Activated CD4-positive, alpha-beta T cell treated with anti-CD3 and anti-CD28 coated beads, Interleukin-2, amount 50 U/mL, for 24 hours (primary cell): ENCODE measurements at places on chromosomes 7 and 10.

DNA sequence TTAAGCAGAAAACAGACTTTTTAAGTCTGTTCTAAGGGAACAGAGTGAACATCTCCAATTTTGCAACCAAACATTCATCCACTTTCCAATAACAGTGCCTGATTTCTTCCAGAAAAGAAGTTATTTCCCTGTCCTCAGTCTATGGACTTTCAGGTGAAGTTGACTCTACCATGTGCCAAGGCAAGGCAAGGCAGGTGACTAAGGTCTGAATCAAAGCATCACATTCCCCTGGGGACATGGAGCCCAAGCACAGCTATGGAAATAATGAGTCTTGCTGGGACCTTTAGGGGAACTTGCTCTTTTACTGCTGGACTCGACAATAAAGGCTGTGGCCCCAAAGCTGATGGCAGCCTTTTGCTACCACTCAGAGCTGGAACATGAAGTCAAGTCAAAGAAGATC lies 182.2 kb downstream of the FGFR2 start:
- DNase-seq = no peak

- DNase-seq = no peak
Observed at GRCh38 chr7:21850531-21851285, 95.0 kb downstream of the CDCA7L start.

DNA sequence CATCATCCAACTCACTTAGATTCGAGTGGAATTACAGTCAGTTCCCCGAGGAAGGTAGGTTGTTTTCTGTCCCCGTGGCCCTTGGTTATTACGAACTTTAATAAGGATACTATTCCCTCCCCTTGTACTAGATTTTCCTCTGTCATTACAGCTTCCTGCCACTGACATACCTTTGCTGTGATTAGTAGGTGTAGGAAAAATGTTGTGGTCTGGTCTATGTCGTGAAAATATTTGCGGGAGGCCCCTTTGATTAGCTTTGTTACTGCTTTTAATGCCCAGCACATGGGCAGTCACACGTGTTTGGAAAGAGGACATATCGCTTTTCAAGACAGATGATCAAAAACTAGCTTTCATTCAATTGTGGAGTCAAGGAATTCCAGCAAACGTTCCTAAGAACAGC lies 92.2 kb downstream of the GATA3 start:
- no peak for DNase-seq

- no peak for DNase-seq
Observed at GRCh38 chr10:35471435-35471834, 133.7 kb upstream of the GJD4 start.

GRCh38 chr10:113908236-113908635 lies 53.8 kb downstream of the NHLRC2 start:
- no peak for DNase-seq

- DNase-seq = no peak
Observed at GRCh38 chr7:96497567-96497966, 175.7 kb upstream of the SLC25A13 start.

GRCh38 chr7:134088199-134088598 lies 38.9 kb upstream of the LRGUK start:
- DNase-seq = no peak

- DNase-seq = peak; percentile 10
Observed at GRCh38 chr10:101441541-101442455, 87.8 kb downstream of the BTRC start.

DNA sequence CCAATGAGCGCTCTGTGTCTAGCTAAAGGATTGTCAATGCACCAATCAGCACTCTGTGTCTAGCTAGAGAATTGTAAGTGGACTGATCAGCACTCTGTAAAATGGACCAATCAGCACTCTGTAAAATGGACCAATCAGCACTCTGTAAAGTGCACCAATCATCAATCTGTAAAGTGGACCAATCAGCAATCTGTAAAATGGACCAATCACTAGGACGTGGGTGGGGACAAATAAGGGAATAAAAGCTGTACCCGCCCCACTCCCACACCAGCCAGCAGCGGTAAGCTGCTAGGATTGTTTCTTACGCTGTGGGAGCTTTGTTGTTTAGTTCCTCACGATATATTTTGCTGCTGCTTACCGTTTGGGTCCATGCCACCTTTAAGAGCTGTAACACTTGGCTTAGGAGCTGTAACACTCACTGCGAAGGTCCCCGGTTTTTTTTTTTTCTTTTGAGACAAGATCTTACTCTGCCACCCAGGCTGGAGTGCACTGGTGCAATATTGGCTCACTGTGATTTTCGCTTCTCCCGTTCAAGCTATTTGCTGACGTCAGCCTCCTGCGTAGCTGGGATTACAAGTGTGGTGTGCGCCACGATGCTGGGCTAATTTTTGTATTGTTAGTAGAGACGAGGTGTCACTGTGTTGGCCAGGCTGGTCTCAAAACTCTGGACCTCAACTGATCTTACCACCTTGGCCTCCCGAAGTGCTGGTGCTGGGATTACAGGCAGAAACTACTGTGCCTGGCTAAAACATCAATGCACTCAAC lies 184.8 kb downstream of the PTPN20 start:
- DNase-seq = no peak

GRCh38 chr7:130009848-130010688 lies 41.1 kb downstream of the ZC3HC1 start:
- no peak for DNase-seq

GRCh38 chr10:95264227-95265051 lies 26.4 kb downstream of the PDLIM1 start:
- no peak for DNase-seq

DNA sequence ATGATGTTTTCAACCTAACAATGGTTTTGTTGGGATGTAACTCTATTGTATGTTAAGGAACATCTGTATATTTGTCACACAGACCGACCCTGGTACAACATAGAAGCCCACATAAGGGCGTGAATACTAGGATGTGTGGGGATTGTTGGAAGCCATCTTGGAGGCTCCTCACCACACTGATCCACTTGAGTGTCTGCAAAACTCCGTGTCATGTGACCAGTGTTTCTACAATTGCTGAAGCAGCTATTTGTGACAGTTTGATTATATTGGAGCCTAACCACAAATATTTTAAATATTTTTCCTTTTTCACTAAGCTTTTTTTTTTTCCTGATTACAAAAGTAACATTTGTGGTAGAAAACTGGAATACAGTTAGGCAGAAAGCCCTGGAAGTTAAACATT lies 27.9 kb downstream of the RALA start:
- no peak for DNase-seq

- DNase-seq = no peak
Observed at GRCh38 chr7:155257482-155258225, 40.0 kb upstream of the INSIG1 start.

DNA sequence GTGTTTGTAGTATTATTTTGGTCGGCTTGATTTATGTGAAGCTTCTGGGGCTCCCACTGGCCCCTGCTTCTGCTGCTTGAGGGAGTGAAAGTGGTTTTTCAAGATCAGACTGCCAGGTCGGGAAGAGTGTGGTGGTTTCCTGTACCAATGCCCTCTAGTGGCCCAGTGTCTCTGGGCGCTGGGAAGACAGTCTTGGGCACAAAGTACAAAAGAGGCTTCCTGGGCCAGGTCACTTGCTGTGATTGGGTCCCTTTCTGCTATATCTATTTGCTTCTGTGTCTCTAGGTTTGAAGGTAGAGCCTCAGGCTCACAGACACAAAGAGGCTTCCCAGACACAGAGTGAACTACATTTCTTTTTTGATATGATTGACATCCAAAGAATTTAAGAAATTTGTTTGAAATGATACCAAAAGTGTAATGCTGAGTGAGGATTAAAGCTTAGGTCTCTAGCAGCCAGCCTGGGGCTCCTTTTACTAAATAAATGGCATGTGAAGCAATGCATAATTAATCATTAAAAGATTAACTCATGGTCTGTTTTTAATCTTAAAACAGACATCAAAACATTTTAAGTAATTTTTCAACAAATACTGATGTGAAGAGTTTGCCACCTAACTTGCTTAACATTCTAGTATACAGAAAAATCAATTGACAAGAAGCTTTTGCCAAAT lies 36.3 kb downstream of the ABCB1 start:
- no peak for DNase-seq

DNA sequence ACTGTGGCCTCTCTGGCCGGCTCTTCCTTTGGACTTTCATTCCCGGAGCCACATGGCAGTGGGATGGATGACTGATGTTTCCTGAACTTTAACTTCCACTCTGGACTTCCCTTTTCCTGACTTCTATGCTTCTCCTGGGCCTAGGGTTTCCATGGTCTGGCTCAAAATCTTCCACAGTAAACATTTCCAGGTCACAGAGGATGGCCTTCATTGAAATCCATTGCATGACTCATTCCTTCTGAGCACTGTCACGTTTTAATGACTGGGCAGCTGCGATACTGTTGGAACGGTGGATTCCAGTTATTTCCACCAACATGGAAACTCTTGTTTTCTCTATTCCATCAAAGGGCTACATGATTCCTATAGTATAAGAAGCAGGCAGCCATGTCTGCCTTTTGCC lies 24.4 kb upstream of the ZNF273 start:
- DNase-seq = no peak

GRCh38 chr10:14822879-14823755 lies 14.7 kb downstream of the CDNF start:
- DNase-seq = no peak

DNA sequence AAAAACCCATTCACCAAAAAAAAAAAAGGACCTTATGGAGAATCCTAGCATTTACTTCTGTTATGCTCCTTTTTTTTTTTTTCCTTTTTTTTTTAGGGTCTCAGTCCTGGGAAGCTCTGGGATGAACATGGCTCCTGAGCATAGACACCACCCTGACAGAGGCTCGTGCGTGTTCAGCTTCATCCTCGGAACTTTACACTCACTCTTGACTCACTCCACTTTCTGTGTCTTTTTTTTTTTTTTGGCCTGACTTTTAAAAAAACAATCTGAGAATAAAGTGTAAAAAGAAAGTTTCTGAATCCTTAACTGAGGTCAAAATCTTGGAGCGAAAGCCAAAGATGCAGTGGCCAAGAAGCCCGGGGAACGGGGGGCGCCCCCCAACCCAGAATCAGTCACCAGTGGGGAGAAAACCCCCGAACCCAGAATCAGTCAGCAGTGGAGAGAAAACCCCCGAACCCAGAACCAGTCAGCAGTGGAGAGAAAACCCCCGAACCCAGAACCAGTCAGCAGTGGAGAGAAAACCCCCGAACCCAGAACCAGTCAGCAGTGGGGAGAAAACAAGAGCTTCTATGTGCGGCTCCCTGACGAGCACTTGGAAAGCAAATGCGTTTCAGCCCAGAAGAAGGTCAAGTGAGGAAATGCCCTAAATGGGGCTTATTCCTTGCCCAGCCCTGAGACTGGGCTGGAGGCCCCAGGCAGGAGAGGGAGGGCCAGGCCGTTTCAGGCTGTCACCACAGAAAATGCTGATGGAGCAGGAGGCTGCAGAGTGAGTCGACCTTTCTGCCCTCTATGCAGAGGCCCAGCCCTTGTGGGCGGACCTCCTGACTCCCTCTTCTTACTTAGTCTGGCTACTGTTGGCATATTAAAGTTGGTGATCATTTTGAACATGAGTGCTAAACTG lies 19.0 kb upstream of the PFKP start:
- no peak for DNase-seq

DNA sequence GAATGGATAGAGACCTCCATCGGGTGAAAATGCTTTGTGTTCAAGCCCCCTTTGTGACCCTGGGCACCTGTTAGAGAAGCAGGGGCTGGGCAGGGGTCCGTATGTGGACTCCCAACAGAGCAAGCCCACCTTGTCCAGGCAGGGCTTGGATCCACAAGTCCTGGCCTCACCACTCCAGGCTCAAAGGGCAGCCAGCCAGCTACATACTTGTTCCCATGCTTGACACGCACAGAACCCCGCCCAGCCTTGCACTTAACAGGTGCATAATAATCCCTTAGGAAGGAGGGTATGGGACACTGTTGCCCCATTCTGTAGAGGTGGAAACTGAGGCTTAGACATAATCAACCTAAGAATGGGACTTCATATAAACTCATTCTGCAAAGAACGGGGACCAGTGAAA lies 160.6 kb downstream of the PRKAG2 start:
- DNase-seq = no peak

GRCh38 chr7:8937204-8937603 lies 503.8 kb downstream of the NXPH1 start:
- no peak for DNase-seq

DNA sequence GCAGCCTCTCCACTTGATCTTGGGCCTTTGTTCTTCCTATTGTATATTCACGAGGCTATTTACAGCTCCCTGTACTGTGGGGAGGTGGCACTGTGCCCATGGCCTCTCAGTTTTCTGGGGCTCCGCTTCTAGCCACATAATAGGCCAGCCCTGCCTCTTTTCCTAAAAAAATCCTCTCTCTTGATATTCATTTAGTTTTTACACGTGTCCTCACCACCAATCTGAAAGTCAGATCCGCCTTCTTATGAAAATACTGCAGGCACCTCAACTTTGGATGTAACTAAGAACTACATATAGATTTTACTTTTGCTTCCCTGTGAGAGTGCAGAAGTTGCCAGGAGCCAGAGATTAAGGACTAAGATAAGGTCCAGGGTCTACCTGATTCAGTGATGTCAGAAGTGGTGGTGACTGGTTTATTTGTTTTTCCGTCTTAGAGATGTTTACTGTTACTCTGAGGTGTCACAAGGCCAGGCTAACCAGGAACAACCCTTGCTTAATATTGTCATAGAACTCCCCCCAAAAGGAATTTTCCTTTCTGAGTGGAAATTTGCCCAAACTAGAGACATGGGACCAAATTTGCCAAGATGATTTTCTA lies 7.8 kb downstream of the BAMBI start:
- no peak for DNase-seq

GRCh38 chr7:2853147-2853546 lies 9.0 kb upstream of the GNA12 start:
- no peak for DNase-seq
